ENCODE measurements at places on chromosomes 7 and 10.

GRCh38 chr10:115945701-115946445, 327.1 kb downstream of the GFRA1 start:
- DNase-seq, result no peak

- DNase-seq, result no peak
These were observed 103.0 kb upstream of the KIF5B start for GRCh38 chr10:32159264-32159663.

DNA sequence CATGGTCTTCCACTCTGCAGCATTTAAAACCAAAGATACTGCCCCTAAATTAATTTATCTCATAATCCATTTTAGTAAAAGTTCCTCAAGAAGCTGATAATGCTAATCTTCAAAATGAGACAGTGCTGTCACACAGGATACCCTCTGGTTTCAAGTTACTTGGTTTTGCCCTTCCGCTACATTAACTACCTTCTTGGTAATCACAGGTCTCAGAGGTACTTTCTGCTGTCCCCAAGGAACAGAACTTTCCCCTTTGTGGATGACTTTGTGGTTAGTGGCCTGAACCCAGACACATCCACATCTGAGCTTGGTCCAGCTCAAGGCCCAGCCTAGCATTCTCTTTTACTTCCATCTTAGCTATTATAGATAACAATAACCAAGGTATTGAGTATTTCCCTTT, 88.8 kb upstream of the TMEM26 start:
- no peak for DNase-seq

- DNase-seq, result no peak
These were observed 90.5 kb upstream of the FERD3L start for GRCh38 chr7:19235680-19236079.

DNA sequence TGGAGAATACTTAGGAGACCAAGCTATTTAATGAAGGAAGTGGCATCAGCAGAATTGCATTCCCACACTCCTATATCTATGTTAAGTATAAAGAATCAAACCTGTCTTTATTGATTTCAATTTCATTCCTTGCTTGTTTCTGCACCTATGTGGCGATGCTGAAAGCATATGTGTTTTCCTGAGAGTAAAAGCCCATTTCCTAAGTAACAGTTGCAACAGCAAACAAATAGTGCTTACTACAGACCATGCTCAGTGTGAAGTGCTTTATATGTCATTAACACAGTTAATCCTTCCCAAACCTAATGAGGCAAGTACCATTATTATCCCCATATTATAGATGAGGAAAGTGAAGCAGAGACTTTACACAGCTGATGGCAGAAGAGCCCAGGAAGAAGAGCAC, 552.1 kb downstream of the PARD3 start:
- no peak for DNase-seq

- DNase-seq, result no peak
These were observed 16.0 kb downstream of the RASGEF1A start for GRCh38 chr10:43250615-43251418.

- DNase-seq, result no peak
These were observed 27.3 kb downstream of the DOCK1 start for GRCh38 chr10:126932516-126932915.

- DNase-seq, result no peak
These were observed 15.7 kb downstream of the DNAJB6 start for GRCh38 chr7:157352516-157352915.

GRCh38 chr10:58152673-58153263, 114.9 kb downstream of the IPMK start:
- no peak for DNase-seq

- no peak for DNase-seq
These were observed 357.8 kb downstream of the BMPER start for GRCh38 chr7:34263168-34263567.

- DNase-seq, result no peak
These were observed 112.4 kb downstream of the MICALL2 start for GRCh38 chr7:1346851-1347250.

DNA sequence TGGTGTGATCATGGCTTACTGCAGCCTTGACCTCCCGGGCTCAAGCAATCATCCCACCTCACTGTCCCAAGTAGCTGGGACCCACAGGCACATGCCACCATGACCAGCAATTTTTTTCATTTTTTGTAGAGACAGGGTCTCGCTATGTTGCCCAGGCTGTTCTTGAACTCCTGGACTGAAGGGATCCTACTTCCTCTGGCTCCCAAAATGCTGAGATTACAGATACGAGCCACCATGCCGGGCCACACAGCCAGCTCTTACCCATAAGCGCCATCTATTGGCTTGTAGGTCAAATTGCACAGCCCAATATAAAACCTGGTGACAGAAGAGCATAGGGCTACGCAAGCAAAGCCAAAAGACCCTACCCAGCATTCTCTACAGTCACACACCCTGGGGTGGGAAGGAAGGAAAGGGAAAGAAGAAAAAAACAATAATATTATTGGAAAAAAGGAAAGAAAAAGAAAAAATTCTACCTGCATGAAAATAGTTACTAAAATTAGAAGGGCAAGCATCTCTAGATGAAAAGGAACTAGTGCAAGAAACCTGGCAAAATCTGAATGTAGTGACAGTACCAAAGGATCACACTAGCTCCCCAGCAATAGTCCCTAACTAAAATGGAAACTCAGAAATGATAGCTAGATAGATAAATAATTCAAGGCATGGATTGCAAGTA, 29.4 kb upstream of the AMPH start:
- no peak for DNase-seq

GRCh38 chr7:90209776-90210175, 1.8 kb upstream of the STEAP2 start:
- no peak for DNase-seq

DNA sequence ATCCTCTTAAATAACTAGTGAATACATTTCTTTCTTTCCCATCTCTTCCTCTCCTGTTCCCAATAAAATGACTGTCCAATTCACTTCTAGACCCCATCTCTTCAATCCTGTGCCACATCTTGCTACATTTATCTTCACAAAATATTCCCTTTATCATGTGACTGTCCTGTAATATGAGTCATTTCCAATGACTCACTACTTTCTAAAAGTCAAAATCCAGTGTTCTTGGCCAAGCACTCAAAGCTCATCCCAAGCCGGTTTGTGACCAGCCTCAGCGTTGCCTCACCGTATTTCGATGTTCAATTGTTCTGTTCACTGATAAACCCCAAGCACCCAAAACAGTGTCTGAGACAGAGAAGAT, 104.7 kb downstream of the PARD3 start:
- no peak for DNase-seq

DNA sequence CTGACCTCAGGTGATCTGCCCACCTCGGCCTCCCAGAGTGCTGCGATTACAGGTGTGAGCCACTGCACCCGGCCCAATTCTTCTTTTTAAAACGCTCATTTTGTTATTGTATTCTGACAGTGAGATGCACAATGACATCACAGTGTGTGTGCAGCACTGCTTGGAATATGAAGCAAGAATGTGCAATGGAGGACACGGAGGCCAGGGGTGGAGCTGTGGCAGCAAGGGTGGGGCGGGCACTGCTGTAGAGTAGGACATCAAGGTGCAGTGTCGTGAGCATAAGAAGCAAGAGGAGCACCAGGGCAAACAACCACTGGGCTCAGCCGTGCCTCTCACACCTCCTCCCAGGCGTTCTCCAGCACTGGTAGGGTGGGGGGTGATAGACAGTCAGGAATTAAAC, 26.8 kb upstream of the GRID1 start:
- no peak for DNase-seq

GRCh38 chr10:133415752-133416151, 8.7 kb downstream of the SPRN start:
- DNase-seq, result no peak

DNA sequence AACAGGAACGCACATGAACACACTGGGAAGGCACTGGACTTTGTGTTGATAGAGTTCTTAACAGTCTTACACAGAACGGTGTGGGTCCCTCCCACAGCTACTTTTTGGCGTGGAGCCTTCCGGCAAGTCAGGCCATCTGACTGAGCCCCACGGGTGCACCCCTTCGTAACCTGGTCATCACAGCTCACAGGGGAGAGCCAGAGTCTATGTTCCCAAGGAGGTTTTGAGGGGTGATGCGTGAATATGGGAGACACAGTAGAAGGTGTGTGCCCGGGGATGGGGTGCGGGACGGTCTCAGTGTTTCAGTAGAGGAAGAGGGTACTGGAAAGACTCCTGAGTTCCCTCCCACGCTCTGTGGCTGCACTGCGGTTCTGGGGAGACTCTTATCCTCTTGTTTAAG, 291.7 kb downstream of the DNAJB6 start:
- DNase-seq, result no peak

DNA sequence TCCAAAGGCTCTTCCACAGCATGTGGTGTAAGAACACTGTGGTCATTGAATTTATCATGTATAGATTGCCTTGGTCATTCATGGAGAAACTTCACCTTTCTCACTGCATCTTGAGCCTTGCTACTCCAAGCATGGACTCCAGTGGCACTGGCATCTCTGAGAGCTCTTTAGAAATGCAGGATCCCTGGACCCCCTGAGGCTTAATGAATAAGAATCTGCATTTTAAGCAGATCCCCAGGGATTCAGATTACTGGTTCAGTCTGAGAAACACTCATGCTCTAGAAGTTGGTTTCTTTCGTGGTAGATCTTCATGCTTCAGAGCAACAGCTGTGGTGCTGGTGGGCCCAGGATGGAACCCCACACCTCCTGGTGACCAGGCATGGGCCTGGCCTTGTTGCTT, 63.2 kb downstream of the CFAP58 start:
- no peak for DNase-seq

DNA sequence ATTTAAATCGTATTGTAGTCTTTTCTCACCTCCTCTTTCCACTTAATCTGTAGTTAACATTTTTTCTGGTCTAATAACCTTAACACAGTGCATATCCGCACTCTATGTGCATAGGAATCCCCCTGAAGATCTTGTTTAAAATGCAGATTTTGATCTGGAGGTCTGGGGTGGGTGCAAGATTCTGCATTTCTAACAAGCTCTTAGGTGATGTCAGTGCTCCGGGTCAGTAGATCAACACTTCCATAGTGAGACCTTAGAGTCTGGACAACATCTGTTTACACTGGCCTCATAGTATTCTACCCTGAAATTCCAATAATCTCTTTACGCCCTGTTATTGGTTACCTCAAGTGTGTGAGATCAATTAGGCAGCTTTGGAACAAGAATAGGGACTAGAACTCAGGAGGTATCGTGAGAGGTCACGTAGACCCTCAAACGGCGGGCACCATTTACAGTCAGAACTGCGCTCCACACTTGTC, 434 bp upstream of the PLEKHA8 start:
- no peak for DNase-seq

DNA sequence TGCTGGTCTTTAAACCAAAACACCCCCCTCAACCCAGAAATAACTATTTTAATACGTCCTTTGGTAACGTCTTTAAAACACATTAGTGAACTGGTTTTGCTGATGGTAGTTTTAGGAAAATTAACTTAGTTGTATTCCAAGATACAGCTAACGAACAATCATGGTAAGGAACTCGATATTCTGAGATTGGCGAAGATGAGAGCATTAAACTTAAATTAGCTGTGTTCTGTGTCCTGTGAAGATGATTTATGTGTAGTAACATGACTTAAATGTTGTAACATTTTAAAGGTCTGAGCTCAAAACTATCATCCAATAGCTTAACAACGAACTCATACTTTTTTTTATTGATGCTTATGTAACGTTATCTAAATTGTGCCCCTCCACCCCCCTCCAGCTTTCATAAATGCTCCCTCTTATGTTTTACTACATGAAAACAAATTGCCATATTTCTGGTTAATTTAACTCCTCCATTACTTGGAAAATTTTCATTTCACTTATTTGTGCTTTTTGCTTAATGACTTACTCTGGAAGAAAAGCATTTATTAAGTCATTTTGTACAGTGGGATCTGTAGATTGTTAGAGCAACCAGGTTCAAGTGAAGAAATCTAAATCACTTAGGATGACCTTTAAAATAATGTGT, 1.7 kb downstream of the SDK1 start:
- DNase-seq, result no peak

DNA sequence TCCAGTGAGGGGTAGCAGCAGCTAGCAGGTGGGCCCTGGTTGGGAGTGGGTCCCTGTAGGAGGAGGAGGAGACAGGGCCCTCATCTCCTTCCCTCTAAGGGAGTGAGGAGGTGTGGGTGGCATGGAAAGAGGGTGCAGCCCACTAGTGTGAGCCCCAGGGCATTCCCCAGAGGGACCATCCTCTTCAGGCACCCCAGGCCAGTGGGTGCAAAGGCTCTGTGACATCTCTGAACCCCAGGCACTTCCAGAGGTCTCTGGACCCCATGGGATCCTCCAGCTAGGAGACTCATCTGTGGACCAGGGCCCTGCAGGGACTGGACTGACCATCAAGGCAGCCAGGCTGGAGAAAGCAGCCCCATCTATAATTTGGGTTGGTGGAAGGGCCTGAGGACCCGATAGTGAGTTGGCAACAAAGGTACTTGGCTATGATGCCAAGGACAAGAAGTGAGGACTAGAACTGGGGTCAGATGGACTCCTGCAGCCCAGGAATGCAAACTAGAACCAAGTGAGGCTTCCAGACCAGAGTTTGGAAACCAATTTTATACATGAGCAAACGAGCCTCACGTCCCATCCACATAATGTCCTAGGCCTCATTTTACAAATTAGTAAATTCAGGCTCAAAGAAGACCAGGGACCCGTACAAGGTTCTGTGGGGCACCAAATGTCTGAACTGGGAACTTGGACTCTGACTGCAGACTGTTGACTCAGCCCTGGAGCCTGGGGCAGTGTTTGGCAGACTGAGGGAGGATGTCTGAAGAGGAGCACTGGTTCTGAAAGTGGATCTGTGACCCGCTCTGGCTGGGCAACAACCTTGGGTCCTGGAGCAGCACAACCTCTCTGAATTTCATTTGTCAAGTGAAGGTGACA, 1.4 kb upstream of the VSTM4 start:
- DNase-seq, result no peak

GRCh38 chr7:50651271-50651989, 86.2 kb upstream of the DDC start:
- DNase-seq, result no peak

DNA sequence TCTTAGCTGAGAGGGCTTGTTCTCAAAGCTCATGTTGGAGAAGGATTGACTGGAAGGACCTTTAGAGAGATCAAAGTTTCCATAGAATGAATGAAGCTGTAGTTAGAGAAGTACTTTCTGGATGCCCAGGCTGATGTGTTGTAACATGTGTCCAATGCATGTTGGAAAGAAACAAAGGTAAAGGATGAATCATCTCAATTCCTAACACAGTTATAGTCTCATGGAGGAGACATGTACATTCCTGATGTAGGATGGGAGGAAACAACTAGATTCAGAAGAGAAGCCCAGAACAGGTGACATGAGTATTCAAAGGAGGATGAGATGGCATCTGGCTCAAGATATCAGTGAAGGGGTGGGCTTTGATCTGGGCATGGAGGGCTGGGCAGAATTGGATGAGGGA, 152.7 kb downstream of the SH2D4B start:
- no peak for DNase-seq

GRCh38 chr7:2707481-2707880, 19.5 kb downstream of the AMZ1 start:
- DNase-seq, result no peak
